G401 (cell line): ENCODE measurements at places on chromosomes 5 and 9.

DNA sequence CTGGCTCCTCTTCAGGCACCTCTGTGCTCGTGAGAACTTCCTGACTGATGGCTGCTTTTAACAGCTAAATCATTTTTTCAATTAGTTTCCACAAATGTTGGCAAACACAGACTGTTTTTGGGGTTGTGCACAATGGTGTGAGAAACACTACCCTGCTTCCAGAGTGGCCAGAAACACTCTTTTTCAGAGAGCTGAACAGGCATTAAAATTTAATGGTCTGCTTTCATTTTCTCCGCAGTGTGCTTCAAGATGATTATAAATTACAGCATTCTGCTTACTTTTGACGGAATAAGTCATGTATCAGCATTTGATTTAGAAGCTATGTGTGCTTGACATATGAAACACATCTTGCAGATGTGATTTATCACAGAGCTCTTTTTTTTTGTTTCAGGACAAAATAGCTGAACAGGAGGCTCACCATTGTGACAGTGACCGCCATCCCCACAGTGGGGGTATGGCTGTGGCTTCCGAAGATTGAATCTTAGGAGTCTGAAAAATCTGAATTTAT, 454.5 kb upstream of the ZNF608 start:
- DNase-seq = no peak

- no peak for DNase-seq
Observed at GRCh38 chr5:2330325-2331130, 420.9 kb downstream of the IRX2 start.

- DNase-seq = no peak
Observed at GRCh38 chr9:89714321-89714720, 109.5 kb downstream of the GADD45G start.

- no peak for DNase-seq
Observed at GRCh38 chr9:132648283-132648682, 21.5 kb downstream of the DDX31 start.

DNA sequence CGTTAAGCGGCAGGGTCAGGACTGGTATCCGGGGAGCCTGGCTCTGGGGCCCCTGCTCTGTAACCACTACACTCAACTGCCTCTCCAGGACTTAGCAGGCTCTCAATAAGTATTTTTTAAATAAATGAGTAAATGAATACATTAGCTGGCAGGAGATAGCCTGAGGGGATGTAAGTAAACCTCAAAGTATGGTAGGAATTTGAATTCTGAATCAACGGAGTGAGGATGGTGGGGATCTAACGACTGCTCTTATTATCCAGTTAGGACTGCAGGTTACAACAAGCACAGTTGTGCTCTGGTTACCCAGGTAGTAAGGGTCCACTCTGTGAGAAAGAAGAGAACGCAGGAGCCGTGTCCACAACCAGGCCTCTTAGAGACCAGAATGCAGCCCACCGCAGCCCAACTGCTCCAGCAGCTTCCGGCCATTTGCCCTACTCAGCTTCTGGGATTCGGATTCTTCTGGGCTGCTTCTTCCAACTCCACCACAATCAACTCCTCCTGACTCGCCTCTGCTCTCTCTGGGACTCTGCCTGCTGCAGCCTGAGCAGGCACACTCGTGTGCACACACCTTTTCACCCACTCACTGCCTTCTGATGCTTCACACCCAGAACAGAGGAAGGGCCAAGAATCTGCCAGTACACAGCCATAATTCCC, 52.6 kb downstream of the MED27 start:
- DNase-seq = no peak

DNA sequence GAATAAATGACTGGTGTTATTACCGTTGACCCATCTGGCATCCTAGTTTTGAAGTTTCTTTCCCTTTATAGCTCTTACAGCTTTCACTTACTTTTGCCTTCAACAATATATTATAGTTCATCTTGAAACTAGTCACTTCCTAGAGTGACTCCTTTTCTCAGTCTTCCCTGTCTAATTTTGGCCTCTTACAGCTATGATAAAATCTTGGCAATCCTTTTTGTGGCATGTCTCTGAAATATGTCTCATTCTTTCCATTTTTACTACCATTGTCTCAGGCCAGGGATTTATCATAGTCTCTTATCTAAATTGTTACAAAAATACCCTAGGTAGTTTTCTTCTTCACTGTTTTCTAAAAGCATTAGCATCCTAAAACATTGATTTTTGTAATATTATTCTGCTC, 621.3 kb upstream of the ZNF608 start:
- DNase-seq = no peak

GRCh38 chr5:54438620-54439389, 16.7 kb upstream of the HSPB3 start:
- DNase-seq = no peak

GRCh38 chr5:178286226-178287090, 53.9 kb upstream of the PHYKPL start:
- no peak for DNase-seq

DNA sequence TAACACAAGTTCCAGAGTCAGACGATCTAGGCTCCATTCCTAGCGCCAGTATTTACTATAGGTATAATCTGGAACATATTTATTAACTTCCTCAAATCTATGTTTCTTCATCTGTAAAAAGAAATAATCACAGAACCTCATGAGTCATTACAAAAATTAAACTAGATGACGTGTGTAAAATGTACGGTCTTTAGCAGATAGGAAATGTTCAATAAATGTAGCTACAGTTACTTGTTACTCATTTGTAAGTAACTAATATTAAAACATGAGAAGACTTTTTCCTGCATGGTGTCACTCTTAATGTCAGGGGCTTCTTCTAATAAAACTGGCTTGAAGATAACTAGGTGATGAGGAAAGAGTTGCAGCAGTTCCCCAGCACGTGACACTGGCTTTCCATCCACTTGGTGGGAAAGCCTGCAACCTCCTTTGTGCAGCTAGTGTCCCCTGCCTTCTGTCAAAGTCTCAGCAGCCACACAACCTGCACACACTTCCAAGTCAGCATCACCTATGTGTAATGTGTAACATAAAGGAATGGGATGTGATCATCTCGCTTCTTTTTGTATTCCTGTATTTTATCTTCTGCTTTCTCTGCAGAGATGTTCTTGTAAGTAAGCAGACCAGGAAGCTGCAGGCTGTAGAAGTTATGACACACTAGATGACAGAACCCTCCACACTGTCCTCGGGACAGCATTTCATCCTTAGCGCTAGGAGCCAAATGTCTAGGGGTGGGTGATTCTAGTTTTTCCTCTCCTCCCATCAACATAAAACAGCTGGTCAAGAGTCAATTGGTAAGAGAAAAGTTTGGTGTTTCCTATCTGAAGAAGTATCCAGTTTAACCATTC, 1.8 kb upstream of the JAKMIP2 start:
- no peak for DNase-seq

GRCh38 chr9:95338243-95338642, 20.7 kb upstream of the FANCC start:
- no peak for DNase-seq

- no peak for DNase-seq
Observed at GRCh38 chr9:113619491-113620376, 156.2 kb downstream of the RGS3 start.

DNA sequence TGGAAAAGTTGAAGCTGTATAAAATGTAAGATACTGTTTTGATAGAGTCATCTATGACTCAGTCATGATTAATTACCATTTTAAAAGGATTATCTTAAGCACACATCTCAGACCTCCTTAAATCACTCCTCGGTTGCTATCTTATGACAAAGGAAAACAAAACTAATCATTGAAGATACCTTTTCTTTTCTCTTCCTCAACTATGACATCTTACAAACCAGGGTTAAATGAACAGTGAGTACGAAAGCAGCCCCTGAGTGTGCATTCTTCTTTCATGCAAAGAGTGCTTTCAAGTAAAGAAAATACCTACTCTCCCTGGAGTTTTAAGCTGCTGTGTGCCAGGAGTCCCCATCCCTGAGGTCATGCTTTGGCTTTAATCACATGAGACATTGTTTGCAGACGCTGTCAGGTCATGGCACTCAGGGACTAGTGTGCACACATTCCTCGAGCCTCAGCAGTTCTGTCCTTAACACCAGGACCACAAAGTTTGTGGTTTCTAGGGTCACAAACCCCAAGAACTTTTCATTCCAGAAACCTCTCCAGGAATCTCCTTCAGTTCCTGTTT, 86.7 kb upstream of the ICE1 start:
- no peak for DNase-seq

DNA sequence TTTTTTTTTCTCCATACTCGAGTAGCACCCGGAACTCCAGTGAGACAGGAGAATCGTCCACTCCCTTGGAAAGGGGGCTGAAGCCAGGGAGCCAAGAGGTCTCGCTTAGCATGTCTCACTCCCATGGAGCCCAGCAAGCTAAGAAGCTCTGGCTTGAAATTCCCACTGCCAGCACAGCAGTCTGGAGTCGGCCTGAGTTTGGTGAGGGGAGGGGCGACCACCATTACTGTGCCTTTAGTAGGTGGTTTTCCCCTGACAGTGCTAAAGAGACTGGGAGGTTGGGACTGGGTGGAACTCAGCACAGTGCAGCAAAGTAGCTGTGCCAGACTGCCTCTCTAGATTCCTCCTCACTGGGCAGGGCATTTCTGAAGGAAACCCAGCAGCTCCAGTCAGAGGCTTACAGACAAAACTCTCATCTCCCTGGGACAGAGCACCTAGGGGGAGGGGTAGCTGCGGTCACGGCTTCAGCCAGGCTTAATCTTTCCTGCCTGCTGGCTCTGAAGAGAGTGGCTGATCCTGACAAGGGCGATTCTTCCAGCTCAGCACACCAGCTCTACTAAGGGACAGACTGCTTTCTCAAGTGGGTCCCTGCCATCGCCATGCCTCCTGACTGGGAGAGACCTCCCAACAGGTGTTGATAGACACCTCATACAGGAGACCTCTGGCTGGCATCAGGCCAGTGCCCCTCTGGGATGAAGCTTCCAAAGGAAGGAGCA, 414.5 kb upstream of the ZNF608 start:
- DNase-seq = no peak

- no peak for DNase-seq
Observed at GRCh38 chr5:38371596-38371995, 113.2 kb downstream of the EGFLAM start.

DNA sequence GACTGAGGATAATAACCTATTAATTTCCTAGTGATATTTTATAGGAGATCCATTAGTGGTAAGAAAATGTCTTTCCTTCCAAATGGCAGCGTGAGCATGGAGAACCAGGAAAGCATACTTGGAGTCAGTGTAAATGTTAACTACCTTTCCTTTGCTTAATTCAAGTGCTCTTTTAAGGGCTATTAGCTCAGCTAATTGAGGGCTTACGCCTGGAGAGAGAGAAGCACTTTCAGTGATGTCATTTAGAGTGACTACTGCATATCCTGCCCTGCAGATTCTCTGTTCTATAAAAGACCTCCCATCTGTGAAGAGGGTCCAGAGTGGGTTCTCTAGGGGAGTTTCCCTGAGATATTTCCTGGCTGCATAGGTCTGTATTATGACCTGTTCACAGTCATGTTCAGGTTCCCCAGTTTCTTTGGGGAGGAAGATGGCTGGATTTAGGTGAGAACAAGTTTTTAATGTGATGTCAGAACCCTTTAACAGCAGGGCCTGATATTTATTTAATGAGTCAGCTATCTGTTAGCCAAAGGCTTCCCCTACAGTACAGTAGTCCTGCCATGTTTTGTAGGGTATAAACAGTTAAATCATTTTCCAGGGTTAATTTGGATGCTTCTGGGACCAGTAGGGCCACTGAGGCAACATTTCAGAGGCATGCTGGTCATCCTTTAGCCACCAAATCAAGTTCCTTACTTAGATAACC, 89.6 kb downstream of the TRIM36 start:
- no peak for DNase-seq

GRCh38 chr9:18233311-18233710, 240.6 kb upstream of the ADAMTSL1 start:
- DNase-seq = no peak

DNA sequence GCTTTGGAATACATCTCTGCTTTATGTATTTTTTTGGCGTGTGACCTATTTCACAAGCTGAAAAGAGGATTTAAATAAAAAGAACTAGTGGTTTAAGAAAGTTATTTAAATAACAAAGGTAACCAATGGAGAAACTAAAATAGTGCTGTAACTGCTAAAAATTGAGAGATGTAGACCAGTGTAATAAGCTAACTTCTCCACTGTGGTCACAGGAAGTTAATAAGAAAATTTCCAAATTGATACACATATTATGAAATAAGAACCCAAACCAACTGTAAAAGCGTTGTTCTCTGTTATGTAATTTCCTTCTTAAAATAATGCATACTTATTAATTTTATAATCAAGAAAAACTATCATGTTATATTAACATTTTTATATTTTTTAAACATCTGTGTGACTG, 29.1 kb upstream of the ZFAND5 start:
- DNase-seq = no peak

DNA sequence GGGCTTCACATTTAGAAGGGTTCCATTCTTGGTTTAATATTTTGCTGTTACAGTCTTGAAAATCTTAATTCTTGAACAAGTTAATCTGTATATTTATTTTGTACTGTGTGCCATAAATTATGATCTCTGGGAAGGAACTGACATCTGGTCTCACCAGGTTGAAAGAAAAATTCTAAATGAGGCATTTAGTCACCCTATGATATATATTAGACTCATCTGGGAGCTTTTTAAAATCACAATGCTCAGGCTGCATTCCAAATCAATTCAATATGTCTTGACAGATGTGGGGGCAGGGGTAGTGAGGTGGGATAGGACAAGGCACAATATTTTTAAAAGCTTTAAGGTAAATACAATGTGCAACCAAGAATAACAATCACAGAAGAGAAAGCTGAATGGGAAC, 569.2 kb downstream of the PRR16 start:
- no peak for DNase-seq

GRCh38 chr9:114314881-114315722, 7.8 kb upstream of the ORM1 start:
- DNase-seq = no peak

GRCh38 chr5:1460054-1460682, 14.9 kb upstream of the SLC6A3 start:
- DNase-seq = no peak

DNA sequence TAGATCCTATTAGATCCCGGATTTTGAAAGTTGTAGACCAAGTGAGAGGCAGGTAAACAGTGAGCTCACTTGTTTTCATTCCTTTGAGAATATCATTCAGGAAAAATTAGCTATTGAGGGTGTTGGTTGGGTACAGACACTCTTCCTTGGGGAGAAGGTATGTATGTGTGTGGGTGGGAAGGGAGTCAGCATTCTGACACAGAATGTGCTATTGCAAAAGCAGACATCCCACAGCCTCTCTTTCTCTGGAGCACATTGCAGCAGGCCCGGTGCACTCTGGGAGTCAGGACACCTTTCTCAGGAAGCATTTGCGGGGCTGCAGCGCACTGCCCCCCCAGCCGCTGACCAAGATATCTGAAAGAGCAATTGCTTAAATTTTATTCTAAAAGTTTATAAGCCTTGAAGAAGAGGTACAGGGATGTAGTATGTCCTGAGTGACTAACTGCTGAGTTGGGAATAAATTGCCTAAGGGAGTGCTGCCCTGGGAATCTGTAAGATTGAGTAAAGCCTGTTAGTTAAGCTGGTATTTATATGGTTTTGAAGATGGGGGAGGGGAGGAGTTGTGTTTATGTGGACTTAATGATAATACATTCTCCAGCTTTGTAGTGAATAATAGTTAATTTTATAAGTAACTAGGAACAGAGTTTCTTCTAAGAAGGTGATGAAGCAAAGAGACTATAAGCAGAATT, 5.2 kb downstream of the TNFAIP8 start:
- no peak for DNase-seq
